ENCODE measurements at places on chromosomes 11 and 22.

DNA sequence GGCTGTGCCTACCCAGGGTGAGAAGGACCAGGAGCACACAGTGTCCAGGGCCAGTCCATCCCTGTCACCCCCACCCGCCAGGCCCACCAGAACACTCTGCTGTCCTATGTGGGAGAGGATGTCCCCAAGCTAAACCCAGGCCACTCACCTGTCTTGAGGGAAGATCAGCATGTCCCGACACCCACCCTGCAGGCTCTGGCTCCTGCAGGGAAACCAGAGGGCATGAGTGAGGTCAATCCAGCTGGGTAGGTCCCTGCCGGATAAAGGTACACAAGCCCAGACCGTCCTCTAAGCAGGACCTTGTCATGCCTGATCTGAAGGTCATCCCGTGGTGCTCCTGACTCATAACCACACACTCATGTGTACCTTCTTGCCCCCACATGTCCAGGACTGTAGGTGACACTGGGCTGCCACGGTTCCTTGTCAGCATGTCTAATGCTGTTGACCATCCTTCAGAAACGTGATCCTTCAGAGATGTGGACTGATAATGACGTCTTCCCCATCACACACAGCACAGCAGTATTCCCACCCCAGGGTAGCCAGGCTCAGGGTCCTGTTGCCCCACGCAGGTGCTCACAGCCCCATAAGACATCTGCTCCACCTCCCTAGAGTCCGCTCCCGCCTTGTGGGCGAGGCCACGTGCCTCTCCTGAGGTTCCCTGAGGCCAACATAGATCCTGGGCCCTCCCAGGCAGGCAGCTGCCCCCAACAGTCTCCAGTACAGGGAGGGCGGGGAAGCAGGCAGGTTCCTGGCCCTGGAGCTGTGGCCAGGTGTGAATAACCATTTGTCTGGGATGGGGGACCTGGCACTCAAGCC, 6.1 kb downstream of the ARVCF start:
- no peak for DNase-seq

DNA sequence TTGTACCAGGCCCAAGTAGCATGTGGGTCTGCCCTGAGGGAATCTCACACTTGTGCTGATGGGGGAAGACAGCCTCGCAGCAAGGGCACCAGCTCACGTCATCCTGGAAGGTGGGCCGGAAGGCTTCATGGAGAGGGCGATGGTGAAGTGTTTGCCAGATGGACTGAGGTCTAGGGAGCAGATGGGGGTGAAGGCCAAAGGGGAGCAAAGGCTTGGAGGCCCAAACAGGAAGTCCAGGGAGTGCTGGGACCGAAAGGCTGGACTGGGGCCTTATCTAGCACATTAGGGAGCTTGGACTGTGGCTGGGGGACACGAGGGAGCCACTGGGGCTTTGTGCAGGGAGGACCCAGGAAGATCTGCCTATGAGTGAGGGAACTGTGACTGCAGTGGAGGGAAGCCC, 1.2 kb upstream of the TNFRSF13C start:
- DNase-seq: no peak

GRCh38 chr11:93410441-93410840, 79.9 kb downstream of the DEUP1 start:
- no peak for DNase-seq

- no peak for DNase-seq
Measured at GRCh38 chr11:2453436-2453835, 8.6 kb downstream of the KCNQ1 start.

DNA sequence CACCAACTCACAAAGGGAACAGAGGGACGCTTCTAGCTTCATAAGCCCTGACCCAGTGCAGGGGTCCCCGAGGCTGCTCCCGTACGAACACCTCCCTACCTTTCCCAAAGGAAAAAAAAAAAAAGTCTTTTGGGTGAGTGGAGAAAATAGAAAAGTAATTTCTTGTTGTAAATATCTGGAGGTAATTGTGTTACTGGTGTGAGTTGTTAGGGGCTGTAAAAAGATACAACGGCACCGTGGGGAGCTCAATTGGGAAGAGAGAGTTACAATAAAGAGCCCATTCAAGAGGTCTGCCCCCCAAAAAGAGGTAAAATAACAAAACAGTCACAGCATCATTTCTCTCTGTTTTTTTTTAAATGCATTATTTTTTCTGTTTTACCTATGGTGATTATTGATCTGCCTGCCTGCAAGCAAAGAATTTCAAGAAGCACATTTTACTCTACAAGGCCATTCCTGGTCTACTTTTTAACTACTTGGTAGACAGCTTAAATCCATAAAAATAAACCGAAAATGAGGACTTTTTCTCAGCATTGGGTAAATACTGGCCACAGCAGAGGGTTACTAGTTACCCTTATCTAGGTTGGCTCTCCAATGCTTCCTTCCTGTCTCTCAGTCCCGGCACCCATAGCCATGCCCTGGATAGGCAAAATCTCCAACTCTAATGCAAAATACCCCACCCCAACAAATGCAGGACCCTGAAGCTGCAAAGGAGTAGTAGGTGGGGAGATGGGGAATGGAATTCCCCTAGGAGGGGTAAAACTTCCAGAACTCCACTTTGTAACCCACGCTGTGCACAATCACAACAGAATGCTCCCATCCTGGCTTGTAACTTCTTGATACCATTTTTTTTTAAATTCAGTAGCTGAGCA, 3.1 kb downstream of the PAX6 start:
- no peak for DNase-seq

GRCh38 chr11:69402251-69402887, 79.1 kb upstream of the LINC01488 start:
- no peak for DNase-seq

DNA sequence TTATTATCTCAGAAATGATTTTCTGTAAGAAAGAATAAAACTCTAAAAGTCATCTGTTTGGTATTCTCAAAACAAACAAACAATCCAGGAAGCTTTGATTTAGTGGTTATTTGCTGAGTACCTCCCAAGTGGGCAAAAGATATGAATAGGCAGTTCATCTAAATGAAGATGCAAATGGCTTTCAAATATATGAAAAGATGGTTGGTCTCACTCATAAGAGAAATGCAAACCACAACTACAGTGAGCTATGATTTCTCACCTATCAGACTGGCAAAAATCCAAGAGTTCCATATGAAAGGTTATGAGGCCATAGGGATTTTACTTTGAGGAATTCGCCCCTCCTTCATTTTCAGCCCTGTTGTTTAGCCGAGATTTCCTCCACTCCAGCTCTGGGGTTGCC, 11.3 kb upstream of the P2RY2 start:
- DNase-seq: peak; percentile 35

- no peak for DNase-seq
Measured at GRCh38 chr11:67657300-67657699, 6.8 kb upstream of the ACY3 start.

GRCh38 chr11:86802601-86803051, 2.3 kb downstream of the PRSS23 start:
- peak; percentile 71 for DNase-seq

- DNase-seq: no peak
Measured at GRCh38 chr11:115500547-115501501, 3.4 kb downstream of the CADM1 start.

GRCh38 chr11:32053151-32053888, 37.6 kb upstream of the RCN1 start:
- peak; percentile 23 for DNase-seq

- DNase-seq: no peak
Measured at GRCh38 chr11:78048561-78048960, 15.1 kb upstream of the THRSP start.

GRCh38 chr22:24413736-24414385, 13.5 kb upstream of the ADORA2A start:
- no peak for DNase-seq

DNA sequence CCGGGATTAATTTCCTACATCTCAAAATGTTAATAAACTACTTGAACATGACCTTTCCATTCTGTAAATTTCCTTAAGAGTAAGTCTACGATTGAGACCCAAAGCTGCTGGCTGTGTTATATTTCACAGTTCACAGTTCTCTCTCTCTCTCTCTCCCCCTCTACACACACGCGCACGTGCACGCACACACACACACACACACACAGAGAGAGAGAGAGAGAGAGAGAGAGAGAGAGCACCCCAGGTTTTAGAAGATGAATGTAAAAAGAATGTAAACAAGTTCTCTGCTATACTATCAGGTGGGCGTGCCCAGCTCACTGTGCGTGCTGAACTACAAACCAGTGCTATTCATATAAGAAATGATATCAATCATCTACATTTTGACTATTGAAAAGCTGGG, 3.3 kb downstream of the BDNF start:
- peak; percentile 51 for DNase-seq

- peak; percentile 57 for DNase-seq
Measured at GRCh38 chr22:39818094-39818493, 75.5 kb downstream of the ENTHD1 start.

DNA sequence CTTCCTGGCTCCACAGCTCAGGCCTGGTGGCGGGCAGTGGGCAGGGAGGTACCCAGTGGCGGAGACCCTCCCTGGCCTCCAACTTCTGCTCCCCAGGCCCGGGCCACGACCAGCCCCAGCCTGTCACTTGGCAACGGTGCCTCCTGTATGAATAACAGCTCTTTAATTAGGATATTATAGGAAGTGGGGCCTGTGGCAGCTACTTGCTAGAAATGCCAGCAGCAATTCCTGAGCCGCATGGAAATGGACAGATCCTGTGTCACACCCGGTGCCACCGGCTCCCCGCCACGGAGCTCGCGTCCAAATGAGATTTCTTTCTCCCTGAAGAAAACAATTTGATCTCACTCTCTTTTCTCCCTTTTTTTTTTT, 104.5 kb downstream of the CHST1 start:
- DNase-seq: no peak

- DNase-seq: peak; percentile 57
Measured at GRCh38 chr11:13384908-13385640, 77.9 kb downstream of the BTBD10 start.

GRCh38 chr11:47589977-47590861, 3.7 kb downstream of the FAM180B start:
- no peak for DNase-seq

DNA sequence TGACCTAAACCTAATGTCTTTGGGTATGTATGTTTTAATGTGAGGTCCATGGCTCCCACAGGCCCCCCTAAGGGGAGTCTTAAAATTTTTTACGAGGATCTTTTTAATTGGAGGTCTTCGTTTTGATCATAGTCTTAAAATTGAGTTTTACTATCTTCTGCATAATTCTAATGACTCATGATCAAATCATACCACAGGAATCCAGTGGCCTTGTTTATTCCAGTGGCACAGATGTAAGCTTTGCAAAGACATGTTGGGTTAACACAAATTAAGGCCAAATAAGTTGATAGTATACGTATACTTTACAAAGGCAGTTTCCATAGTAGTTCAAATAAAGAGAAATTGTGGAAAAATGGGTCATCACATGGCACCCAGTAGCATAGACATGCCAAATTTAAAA, 33.9 kb upstream of the FJX1 start:
- peak; percentile 84 for DNase-seq

DNA sequence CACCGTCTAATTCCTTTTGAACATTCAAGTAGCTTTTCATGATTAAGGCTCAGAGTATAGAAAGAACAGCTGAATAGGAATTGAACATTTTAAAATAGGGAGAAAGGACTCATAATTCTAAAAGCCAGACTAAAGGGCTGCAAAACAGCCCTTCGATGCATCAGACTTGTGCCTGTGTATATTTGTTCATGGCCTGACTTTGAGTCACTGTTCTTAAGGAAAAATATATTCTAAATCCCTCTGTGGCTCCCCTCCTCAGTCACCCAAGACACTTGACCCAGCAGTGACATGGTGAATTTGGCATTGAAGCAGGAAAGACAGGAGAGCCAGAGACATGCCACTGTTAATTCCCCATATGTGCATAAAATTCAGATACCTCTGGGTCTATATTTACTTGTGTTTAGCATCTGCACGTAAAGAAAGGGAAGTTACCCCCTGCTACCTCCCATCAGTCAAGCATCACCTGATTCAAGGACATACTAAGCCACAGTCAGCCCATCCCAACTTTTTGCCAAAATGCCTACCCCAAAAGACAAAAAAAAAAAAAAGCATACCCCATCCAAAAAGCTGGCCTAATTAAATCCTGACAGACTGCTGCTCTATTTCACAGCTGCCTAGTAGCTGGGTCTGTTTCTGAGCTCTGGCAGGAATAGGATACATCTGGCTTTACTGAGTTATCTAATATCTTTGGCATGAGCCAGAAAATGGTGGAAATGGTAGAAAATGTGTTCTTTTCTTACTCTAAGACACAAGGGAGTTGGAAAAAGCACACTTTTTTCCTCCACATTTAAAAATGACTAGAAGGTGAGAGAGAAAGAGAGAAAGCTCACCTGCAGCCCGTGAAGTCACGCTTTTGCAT, 93.5 kb downstream of the COMMD9 start:
- peak; percentile 4 for DNase-seq

DNA sequence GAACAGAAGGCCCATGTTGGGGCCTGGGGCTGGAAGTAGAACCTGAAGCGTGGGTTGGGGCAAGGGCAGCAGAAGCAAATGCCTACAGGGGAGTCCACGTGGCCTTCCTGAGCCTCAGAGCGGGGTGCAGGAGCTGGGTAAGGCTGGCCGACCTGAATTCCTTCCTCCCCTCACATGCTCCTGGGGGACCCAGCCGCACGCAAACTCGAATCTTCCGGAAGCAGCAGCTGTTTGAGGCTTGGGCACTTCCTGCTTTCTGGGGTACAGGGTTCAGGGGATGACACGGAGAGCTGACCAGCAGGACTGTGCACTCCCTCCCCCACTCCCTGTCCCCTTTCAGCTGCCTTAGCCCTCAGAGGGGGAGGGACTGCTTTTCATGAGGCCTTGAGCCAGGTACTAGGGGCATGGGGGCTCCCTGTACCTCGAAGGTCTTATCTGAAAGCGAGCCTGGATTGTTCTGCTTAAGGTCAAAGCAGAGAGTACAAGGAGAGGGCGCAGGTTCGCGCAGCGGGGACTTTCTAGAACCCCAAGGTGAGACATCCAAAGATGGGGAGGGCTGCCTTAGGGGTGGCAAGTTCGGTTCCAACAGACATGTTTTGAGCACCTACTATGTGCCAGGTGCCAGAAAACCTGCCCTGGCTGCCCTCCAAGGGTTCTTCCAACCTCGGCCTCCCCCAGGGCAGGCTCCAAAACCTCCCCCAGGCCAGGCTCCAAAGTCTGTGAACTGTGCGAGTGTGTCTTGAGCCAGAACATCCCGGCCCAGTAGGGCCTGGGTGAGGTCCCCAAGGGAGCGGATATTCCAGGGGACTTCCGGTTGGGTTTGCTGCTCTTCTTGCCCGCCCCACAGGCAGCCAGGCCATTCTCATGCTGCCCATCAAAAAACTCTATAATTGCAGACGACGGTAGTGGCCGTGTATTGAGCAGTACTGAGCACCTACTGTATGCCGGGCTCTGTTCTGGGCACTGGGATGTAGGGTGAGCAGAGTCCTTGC, 1.7 kb downstream of the NCF4 start:
- no peak for DNase-seq
